ENCODE measurements at places on chromosomes 1 and 21.

DNA sequence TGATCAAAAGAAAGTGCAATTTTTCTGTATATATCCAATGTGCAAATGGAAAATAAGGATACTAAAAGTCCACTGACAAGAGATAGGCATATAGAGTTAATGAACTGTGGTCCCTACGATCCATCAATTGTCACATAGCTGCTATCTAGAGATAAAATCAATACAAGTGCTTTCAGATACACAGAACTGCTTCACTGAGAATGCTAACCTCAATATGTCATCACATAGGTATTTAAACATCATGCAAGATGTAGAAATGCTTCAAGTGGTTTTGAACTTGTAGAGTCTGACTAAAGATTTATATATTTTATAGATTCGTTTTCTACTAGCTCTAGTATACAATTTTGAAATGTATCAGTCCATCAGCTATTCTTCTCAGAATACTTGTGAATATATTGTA, 1604.7 kb downstream of the PLA2G4A start:
- no peak for DNase-seq

DNA sequence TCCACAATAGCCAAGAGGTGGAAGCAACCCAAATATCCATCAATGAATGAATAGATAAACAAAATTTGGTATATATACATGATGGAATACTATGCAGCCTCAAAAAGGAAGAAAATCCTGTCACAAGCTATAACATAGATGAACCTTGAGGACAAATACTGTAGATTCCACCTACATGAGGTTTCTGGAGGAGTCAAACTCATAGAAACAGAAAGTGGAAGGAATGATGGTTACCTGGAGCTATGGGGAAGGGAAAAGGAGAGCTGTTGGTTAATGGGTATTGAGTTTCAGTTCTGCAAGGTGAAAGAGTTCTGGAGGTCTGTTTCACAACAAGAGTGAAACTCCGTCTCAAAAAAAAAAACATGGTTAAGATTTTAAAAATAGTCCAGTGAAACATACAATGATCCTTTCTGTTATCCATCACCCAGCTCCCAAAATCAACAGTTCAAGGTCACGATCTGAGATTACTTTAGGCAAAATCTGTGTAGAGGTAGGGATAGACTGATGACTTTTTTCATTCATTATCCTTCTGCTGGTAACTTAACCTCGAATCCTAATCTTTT, 80.8 kb upstream of the HNRNPU start:
- no peak for DNase-seq

GRCh38 chr21:42068592-42068991, 2.5 kb upstream of the UMODL1 start:
- no peak for DNase-seq

DNA sequence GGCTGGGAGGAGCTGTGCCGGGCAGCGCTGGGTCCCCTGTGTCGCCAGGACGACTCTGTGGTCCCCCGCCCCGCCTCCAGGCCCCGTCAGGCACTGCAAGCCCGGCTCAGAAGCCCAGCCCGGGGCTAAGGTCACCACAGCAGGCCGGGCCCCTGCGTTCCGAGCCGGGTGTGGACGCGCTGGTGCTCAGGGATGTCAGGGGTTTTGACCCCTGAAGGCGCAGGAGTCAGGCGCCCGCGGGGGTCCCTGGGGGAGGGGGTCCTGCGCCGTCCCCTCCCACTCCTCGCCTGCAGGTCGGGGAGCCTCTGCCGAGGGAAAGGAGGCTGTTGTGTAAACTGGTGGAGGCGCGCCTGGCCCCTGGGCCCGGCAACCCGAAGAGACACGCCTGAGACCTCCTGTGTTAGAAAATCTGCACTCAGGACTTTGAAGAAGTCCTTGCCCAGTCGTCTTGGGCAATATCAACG, 23.7 kb upstream of the TMEM54 start:
- DNase-seq, result no peak

- DNase-seq, result no peak
These were observed 64.6 kb downstream of the RHBG start for GRCh38 chr1:156433602-156434001.

DNA sequence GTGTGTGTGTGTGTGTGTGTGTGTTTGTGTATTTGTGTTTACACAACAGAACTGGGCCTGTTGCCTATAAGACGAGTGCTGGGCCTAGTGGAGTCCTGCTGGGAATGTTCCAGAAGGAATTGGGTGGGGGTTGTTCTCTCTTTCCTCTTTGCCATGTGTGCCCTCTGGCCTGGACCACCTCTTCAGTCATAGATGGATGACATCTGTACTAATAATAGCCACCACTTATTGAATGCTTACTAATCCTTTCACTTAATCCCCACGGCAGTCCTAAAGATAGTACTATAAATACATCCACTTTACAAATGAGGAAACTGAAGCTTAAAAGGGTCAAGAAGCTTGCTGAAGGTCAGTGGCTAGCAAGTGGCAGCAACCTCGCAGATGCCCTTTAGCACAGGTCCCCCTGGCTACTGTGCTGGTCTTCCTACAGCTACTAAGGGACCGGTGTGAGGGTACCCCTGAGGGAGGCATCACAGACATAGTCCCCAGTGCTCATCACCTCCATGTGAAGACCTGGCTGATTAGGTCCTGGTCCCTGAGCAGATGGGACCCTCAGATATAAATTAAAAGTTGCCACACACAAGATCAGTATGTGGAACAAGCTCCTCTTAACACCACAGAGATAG, 55.2 kb upstream of the KIF1B start:
- DNase-seq, result no peak

- DNase-seq, result no peak
These were observed 722 bp upstream of the PODN start for GRCh38 chr1:53061123-53061858.

GRCh38 chr1:36553591-36554322, 71.0 kb upstream of the CSF3R start:
- DNase-seq, result peak; percentile 56

DNA sequence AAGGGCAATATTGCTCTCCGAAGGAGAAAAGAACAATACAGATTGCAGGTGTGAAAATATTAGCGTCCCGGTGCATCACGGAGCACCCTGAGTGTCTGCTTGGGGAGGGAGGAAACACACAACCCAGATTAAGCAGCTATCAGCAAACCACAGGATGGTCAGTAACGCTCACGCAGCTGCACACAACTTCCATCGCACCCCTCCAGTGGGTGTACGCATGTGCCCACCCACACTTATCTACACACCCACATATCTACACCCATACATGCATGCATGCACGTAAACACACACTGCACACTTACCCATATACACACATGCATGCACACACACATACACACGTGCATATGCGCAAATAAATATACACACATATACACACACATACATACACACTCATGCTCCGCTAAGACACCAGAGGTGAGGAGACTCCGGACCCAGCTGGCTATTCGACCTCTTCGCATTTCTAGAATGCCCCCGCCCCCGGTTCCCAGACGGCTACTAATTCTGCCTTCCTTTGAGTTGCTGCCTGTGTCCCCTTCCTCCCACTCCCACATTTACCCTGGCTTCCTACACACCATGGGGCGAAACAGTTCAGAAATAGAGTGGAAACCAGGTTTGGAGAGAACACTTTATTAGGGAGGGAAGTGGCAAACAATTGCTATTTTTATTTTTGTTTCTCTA, 26.2 kb downstream of the ITPKB start:
- DNase-seq, result no peak

DNA sequence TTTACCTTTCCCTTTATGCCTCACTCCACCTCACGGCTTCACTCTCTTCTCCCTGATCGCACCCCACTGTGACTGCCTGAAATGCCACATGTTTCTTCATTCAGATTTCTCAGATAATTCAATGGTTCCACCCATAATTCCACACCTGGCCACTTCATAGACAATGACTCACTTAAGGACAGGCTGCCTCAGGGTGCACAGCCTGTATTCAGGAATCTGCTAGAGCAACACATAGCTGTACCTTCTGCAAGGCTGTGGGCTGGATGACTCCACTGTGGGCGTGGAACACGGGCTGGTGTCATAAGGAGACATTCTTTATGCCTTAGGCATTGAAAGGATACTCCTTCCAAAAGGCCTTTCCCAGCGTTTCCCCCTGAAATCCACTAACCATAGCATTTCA, 36.1 kb downstream of the L1TD1 start:
- DNase-seq, result no peak

DNA sequence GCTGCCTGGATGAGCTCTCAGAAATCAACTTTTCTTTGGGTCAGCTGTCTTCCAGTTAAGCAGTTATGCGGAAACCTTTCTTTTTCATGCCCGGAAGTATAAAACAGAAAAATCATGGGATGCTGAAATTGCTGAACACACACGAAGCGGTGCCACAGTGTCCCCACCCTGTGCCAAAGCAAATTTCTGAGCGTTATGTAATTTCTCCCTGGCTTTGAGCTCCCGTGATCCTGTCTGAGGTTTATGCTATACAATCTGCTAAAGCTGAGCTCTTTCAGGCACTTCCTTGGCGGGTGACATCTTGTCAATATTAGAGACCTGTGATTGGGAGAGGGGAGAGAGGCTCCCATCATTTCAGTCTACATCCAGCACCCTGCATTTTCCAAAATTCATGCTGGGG, 201.7 kb downstream of the ROR1 start:
- DNase-seq, result no peak

GRCh38 chr1:240073097-240073496, 18.6 kb upstream of the FMN2 start:
- DNase-seq, result no peak

GRCh38 chr1:197422993-197423392, 154.9 kb downstream of the CRB1 start:
- no peak for DNase-seq

DNA sequence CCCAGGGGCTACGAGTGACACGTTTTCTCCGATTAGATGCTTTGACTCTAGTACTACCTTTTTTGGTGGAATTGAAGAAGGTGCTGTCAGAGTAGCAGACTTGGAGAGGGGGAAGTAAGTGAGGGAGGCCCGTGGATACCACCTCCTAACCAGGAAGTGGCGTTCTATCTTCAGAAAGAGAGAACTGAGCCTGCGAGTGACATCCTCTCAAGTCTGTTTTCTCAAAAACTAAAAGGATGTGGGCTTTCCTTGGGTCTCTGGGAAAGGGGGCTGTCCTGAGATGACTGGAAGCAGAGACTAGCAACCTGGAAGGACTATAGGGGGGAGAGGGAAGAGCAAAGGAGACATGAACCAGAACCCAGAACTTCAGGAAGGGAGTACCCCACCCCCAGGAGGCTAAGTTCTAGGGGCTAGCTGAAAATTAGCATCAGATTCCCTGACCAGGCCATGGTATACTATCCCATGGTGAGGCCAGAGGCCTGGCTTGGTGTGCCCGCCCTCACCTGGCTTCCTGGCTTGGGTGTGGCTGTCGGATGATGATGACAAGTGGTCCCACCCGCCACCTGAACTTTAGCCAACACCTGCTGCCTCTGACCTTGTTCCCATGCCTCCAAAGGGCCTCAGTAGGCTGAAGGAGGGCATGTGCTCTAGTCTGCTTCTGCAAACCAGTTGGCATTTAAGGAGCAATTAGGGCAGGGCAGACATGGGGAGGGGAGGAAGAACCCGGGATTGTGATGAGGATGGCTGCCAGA, 49.1 kb downstream of the ATP2B4 start:
- peak; percentile 16 for DNase-seq

GRCh38 chr1:29849038-29849750, 612.9 kb downstream of the PTPRU start:
- DNase-seq, result peak; percentile 36

DNA sequence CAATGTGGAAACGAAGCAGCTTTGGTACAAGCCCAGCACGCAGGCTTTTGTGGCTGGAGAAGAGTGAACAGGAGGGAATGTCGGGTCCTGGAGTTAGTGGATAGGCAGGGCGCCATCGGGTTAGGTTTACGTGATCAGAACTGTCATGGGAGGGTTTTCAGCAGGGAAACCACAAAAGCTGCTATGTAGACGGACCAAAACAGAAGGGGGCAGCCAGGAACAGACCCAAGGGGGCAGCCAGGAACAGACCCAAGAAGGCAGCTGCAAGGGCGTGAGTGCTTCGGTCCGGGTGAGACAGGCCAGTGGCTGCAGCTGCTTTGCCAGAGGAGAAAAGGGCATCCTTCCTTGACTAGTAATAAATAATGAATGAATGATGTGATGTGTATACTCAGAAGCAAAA, 77.5 kb upstream of the KIF1B start:
- DNase-seq, result no peak
